NCI-H1048 (cell line): ENCODE measurements at places on chromosomes 12 and 14.

GRCh38 chr12:132723015-132723763, 12.5 kb downstream of the PGAM5 start:
- DNase-seq: no peak

GRCh38 chr12:3662521-3662921, 90.4 kb downstream of the CRACR2A start:
- no peak for DNase-seq

GRCh38 chr12:59928416-59928815, 332.6 kb downstream of the SLC16A7 start:
- no peak for DNase-seq

DNA sequence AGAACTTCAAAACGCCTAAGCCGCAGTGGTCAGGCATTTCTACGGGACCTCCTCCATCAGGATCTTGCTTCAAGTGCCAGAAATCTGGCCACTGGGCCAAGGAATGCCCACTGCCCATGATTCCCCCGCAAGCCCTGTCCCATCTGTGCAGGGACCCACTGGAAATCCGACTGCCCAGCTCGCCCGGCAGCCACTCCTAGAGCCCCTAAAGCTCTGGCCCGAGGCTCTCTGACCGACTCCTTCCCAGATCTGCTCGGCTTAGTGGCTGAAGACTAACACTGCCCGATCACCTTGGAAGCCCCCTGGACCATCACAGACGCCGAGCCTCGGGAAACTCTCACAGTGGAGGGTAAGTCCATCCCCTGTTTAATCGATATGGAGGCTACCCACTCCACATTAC, 1113.0 kb upstream of the TMEM132C start:
- DNase-seq: no peak

DNA sequence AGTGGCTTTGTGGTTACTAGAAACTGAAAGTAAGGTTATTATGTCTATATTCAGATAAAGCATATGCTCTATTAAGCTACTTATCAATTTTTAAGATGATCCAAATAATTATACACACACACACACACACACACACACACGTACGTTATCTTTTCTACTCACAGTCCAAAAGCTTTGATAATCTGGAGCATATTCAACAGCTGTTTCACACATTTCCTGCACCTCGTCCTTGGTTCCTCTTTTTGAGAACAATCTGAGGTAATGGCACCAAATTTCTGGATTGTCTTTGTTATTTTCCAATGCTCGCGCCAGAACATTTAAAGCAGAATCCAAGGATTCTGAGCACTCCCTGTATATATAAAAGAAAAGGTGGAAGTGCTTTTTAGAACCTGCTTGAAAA, 37.5 kb downstream of the ZFC3H1 start:
- no peak for DNase-seq

- DNase-seq: no peak
Measured at GRCh38 chr12:51926718-51927117, 19.4 kb downstream of the ACVRL1 start.

GRCh38 chr12:14443531-14443930, 78.0 kb downstream of the ATF7IP start:
- no peak for DNase-seq

DNA sequence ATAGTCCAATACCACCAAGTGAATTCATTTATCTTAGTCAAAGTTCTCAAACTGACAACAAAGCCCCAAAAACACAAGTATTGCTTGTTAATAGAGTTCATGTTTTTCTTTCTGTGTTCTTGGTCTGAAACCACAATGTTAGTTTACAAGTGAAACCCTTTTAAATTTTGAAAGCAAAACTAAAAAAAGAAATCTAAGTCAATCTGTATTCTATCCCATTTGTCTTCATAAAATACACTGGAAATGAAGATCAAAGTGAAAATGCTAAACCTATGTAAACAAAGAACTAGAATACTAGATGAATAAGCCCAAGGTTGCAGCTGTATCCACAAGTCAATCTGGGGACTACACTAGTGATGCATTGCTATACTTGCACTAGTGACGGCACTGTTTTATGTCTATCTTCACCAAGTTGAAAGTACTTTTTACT, 10.4 kb downstream of the MAP4K5 start:
- no peak for DNase-seq

DNA sequence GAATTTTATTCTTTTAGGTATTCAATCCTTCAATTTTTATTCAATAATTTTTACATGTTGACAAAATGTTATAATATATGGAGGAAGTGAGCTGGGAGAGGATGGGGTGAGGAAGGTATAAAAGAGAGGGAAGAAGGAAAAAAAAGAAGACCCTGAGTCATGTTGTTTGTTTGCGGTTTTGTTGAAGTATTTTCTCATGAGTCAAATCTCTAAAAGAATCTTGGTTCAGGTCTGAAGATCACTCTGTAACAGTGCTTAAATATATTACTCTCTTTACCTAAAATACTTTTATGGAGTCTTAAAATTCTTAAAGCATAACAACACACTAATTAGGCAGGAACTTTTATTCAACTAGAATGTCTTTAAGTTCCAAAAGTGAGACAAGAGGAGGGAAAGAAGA, 489.6 kb upstream of the GARIN6 start:
- DNase-seq: no peak

GRCh38 chr14:86420131-86420530, 890.2 kb downstream of the FLRT2 start:
- no peak for DNase-seq

DNA sequence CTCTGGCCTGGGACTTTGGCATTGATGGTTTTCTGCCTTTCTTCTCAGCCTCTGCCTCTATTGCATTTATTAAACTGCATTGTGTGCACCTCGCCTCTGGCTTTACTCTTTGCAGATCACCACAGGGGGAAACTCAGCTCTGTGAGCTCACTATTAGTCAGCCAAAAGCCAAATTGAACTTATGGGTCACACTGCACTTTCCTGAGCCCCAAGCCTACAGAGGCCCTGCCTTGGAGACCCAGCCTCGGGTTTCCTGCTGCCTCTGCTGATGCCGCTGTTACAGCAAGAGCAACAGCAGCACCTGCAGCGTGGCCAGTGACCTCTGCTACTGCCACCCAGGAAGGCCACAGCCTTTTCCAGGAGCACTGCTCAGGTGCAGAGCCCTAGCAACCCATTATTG, 122.5 kb downstream of the DAD1 start:
- no peak for DNase-seq

- no peak for DNase-seq
Measured at GRCh38 chr12:53975479-53976152, 862 bp upstream of the HOTAIR start.

- DNase-seq: no peak
Measured at GRCh38 chr14:86626530-86626929, 1096.6 kb downstream of the FLRT2 start.

DNA sequence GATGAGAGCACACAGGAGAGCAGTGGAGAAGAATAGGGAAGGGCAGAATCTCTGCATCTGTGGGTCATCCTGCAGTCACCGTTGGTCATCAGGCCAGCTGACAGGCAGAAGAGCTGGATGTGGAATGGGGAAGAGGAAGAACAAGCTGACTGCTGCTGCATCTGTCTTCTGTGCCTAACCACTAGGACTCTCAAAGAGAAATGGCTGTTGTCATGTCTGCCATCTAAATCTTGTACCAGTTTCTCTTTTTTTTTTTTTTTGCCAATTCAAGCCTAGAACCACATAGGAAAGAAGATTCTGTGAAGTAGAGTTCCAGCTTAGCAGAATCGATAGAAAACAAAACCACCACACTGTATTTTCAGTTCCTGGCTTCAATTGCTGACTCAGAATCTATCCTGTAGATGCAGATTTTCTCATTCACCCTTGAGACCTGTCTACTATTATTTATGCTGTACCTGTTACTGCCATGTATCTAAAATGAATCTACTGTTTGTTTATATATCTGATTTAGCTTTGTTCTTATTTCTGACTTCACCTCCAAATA, 421.9 kb upstream of the PRICKLE1 start:
- DNase-seq: no peak

DNA sequence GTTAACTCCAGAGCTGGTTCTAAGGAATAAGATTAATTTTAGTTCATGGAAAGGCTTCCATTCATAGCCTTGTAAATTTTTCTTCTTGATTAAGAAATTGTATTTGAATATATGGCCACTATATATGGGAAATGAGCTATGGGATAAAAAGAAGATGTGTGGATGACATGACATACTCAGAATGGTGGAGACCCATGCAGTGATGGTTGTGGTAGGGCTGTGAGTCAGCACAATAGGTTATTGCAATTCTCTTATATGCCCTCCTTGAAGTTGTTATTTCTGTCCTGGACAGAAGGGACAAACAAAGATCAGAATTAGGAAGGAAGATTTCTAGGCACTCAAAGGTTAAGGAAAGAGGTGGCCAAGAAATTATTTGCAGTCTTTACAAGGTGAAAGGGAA, 21.5 kb downstream of the RASSF9 start:
- DNase-seq: no peak

GRCh38 chr14:65095633-65096205, 6.6 kb downstream of the MAX start:
- DNase-seq: no peak

DNA sequence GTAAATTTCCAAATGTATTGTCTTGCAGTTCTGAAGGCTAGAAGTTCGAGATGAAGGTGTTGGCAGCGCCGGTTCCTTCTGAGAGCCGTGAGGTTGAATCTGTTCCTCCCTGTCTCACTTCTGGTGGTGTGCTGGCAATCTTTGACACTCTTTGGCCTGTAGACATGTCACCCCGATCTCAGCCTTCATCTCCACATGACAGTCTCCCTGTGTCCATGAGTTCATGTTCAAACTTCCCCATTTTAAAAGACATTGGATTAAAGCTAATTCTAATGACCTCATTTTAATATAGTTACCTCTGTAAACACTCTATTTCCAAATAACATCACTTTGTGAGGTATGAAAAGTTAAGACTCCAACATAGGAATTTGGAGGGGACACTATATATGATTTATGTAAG, 4.1 kb upstream of the RBM19 start:
- DNase-seq: no peak

DNA sequence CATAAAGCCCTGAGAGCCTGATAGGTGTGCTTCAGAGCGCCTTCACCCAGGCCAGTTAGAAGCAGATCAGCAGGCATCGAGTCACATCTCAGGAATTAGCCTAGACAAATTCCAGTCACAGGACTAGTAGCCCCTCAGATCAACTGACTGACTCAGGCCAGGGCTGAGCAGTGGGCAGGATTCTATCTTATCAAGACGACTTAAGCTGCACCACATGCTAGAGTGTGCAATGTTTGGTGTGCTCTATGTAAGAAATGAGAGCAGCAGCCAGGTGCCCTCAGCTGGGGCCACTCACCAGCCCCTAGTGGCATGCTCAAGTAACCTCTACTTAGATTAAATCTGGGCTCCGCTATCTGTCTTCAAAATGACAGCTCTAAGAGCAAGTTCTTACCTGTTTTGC, 19.7 kb upstream of the NGB start:
- no peak for DNase-seq

GRCh38 chr12:43348221-43348620, 203.8 kb downstream of the ADAMTS20 start:
- no peak for DNase-seq

DNA sequence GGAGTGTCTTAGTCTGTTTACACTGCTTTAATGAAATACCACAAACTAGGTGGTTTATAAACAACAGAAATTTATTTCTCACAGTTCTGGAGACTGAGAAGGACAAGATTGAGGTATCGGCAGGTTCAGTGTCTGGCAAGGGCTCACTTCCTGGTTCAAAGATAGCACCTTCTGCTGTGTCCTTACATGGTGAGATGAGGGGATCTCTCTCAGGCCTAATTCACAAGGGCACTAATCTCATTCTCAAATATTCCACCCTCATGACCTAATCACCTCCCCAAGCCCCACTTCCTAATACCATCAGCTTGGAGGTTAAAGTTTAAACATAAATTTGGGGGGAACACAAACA, 35.0 kb upstream of the PLEK2 start:
- DNase-seq: no peak

- DNase-seq: peak; percentile 50
Measured at GRCh38 chr14:75303381-75303789, 24.8 kb downstream of the FOS start.

DNA sequence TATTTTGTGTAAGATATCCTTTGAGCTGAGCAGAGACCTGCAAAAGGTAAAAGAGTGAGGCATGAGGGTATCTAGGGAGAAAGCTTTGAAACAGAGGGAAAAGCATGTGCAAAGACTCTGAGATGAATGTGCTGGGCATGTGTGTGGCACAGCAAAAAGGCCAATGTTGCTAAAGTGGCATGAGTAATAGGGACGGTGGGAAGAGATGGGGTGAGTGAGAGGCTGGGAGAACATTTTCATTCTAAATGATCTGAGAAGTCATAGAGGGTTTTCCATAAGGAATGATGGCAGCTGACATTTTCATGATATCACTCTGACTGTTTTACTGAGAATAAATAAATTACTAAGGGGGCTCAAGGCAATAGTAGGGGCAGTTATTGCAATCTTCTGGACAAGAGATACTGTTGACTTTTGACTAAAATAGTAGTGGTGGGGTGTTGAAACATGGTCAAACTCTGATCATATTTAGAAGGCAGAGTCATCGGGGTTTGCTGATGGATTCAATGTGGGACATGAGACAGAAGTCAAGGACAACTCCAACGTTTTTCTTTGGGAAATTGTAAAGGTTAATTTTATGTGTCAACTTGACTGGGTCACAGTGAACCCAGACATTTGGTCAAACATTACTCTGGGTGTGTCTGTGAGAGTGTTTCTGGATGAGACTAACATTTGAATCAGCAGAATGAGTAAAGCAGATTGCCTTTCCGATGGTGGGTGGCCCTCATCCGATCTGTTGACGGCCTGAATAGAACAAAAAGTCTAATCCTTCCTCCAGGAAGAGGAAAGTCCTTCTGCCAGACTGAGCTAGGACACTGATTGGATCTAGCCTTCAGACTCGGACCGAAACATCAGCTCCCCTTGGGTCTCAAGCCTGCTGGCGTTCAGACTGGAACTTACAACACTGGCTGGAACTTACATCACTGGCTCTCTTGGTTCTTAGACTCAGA, 193.9 kb upstream of the PLXNC1 start:
- no peak for DNase-seq

DNA sequence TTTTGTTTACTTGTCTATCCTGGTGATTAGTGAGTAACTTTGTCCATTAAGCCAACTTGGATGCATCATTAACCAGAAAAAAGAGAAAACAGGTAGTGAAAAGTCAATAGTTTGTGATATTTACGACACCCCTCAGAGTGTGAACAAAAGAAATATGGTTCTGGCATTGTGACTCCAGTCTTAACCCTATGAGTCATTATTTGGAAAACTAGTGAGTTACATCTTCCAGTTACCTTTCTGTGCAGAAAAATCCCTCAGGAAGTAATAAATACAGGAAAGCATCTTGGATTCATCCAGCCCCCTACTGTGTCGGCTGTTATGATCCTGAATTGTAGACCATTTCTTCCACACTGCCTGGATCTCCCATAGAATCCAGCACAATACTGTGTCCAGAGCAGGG, 379.1 kb downstream of the GALC start:
- DNase-seq: no peak

- DNase-seq: no peak
Measured at GRCh38 chr12:49872781-49873181, 29.9 kb upstream of the BCDIN3D start.

GRCh38 chr12:55654511-55655214, 18.0 kb downstream of the OR10P1 start:
- no peak for DNase-seq
